Nucleus accumbens (tissue), 56 donors: ENCODE measurements at places on chromosomes 3 and 15.

GRCh38 chr3:45795882-45796765 lies at the start of gene SLC6A20:
Gene SLC6A20 (minus strand): TSS chr3:45796536. CDS start chr3:45796419, 117 bp downstream.
- no peak for DNase-seq

GRCh38 chr15:57427367-57427821 lies 51.1 kb downstream of the CGNL1 start:
- DNase-seq, result no peak

- no peak for DNase-seq
These were observed 794 bp downstream of the ARPP19 start for GRCh38 chr15:52567871-52568600.

- no peak for DNase-seq
These were observed 245.2 kb upstream of the ARPP21 start for GRCh38 chr3:35393901-35394799.

DNA sequence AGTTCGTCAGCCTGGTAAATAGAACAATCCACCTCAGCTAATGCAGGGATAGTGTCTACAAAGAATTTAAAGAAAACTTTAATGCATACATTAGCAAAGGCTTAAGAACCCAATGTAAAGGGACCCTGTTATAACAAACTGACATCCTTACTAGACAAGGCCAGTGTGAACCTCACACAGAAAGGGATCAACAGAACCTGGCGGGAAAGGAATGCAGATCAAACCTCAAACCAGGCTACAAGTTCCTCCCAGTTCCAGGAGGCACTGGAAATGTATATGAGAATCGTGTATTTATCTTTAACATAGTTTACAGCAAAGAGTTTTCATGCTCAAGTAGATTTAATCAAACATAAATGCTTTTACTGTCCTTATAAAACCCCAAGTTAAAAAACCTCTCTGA lies 37.6 kb upstream of the ATP11B start:
- no peak for DNase-seq
